Right ventricle myocardium inferior (tissue), 1 donor: ENCODE measurements at places on chromosomes 6 and 20.

GRCh38 chr6:109167562-109167961 is 72.3 kb downstream of the CEP57L1 start:
- DNase-seq, result no peak

DNA sequence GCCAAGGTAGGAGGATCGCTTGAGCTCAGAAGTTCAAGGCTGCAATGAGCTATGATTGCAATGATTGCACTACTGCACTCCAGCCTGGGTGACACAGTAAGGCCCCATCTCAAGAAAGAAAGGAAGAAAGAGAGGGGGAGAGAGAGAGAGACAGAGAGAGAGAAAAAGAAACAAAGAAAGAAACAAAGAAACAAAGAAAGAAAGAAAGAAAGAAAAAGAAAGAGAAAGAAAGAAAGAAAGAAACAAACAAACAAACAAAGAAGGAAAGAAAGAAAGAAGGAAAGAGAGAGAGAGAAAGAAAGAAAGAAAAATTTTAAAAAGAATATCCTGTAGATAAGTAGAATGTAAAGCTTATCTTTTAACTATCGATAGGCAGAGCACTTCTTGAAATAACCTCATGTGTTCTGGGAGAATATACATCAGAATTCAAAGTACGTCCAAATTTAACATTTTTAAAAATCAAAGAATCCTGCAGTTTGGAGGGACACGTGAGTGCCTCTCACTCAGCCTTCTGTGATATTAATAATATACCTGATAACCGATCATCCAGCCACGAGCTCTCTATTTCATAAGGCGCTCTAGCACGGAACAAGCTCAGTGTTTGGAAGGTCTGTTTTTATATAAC is 25.2 kb downstream of the MYLK4 start:
- DNase-seq, result no peak

GRCh38 chr6:56231827-56232226 is 15.6 kb downstream of the COL21A1 start:
- DNase-seq, result no peak

- no peak for DNase-seq
Measured at GRCh38 chr6:7100072-7100752, 7.5 kb upstream of the RREB1 start.
